ENCODE measurements at places on chromosomes 3 and 15.

- no peak for DNase-seq
Observed at GRCh38 chr3:166110102-166110501, 272.9 kb upstream of the BCHE start.

- no peak for DNase-seq
Observed at GRCh38 chr3:195186041-195186709, 84.8 kb downstream of the XXYLT1 start.

DNA sequence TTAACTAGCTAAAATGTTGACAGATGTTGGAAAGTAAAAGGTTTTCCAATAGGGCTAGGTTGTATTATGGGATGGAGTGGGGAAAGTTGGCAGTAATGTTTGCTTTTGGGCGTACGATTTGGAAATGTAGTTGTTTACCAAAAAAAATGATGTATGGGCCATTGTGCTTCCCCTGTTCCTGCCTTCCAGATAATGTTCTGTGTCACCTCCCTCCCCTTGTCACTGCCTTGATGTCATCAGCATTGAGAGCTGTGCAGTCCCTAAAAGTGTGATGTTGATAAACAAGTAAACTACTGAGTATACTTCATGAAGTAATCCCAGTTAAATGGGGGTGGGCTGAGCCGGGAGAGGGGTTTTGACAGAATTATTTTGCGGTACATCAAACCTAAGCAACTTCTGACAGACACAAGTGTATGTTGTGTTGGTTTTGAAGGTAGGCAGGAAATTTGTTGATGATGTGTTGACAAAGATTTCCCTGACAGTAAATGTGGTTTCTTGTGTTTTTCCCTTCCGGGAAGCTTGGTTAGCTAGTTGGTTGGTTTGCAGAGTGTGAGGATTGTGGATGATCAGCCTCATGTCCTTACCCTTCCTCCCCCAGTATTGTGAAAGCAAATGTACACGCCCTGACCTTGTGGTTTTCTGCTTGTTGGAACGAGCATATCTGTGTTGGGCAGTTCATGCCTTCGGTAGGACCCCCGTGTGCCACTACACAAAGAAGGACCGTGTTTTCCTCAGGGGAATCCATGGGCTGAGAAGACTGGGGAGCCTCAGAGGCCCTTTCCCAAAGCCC, 87.3 kb downstream of the PGPEP1L start:
- DNase-seq, result no peak

- DNase-seq, result no peak
Observed at GRCh38 chr3:132017137-132017536, 17.7 kb downstream of the CPNE4 start.

DNA sequence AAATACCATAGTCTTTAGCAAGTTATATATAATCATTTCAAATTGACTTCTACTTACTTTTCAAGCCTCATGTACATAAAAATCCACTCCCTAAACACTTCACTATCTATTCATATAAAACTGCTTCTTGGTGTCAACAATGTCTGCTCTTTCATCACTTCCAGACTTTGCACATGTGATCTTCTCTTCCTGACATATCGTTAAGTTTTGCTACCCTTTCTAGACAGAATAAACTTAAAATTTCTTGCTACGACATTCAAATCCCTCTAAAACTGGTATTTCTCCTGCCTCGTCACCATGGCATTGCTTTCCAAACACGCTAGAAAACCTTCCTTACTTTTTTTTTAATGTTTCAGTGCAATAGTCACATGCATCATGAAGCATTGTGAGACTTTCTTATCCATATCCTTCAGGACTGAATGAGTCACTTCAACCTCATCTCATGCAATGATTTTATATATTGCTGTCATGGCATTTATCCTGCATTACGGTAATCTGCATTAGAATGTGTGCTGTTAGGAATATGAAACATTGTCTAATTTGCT, 122.8 kb downstream of the GMNC start:
- no peak for DNase-seq

DNA sequence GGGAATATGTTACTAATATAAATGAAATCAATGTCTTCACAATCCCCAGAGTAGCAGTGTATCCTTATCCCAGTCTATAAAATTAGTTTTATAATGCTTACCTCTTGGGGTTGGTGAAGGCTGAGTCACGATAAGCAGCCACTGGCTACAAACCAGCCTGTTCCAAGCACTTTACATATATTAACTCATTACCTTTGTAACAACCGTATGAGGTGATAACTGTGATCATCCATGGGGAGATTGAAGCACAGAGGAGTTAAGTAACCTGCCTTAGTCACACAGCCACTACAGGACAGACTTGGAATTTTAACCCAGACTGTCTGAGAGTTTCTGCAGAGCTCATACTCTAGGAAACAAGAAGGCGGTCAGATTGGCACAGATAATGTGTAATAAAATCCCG, 43.3 kb upstream of the MITF start:
- DNase-seq, result no peak

- no peak for DNase-seq
Observed at GRCh38 chr3:183411216-183411922, 17.1 kb downstream of the MCF2L2 start.

DNA sequence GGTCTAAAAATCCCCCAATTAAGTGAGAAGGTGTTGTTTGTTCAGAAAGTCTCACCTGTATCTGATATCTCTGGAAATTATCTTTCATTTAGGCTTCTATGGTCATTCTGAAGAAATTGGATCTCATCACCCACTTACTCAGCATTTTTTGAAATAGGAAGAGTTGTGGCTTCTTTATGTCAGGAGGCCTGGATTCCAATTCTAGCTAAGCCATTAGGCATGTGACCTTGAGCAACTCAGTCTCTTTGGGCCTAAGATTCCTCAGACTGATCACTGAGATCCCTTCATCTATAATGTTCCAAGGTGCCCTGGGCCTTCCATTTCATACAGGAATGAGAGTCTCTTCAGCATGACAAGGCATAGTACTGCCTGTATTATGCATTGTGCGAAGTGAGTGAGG, 70.3 kb downstream of the ARHGEF26 start:
- DNase-seq, result no peak

DNA sequence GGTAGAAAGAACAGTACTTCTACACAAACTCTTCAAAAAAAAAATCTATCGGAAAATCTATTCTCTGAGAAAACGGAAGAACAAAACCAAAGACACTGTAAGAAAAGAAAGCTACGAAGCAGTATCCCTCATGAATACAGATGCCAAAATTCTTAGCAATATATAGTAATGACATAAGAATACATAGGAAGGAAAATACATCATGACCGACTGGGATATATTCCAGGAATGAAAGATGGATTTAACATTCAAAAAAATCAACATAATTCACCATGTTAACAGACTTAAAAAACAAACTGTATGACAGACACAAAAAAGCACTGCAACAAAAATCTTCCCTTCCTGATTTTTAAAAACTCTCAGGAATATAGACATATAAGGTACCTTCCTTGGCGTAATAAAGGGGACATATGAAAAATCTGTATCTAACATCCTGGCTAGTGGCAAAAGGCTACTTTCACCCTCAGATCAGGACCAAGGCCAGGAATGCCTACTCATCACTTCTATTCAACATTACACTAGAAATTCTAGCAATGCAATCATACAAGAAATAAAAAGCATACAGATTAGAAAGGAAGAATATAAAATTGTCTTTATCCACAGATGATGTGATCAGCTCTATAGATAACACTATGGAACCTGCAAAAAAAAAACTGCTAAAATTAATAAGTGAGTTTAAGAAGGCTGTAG, 77.6 kb upstream of the XXYLT1 start:
- DNase-seq, result no peak

- no peak for DNase-seq
Observed at GRCh38 chr3:149555927-149556326, 81.4 kb downstream of the TM4SF4 start.

DNA sequence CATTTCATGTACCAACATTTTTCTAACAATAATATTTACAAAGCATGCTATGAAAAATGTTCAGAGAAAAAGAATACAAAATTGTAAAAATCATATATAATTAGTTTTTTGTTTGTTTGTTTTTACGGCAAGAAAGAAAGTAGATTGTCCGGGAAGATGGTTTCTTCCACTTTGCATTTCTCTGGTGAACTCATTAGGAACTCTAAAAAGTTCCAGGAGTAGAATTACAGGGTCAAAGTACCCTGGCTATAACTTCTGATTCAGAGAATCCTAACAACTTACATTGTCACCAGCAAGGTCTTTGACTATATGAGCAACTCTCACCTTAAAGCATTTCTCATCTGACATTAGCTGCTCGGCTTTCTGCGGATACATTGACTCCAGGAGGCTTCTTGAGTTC, 196.7 kb downstream of the PDE8A start:
- DNase-seq, result no peak

GRCh38 chr15:71853543-71853942, 43.2 kb downstream of the NR2E3 start:
- DNase-seq, result no peak

DNA sequence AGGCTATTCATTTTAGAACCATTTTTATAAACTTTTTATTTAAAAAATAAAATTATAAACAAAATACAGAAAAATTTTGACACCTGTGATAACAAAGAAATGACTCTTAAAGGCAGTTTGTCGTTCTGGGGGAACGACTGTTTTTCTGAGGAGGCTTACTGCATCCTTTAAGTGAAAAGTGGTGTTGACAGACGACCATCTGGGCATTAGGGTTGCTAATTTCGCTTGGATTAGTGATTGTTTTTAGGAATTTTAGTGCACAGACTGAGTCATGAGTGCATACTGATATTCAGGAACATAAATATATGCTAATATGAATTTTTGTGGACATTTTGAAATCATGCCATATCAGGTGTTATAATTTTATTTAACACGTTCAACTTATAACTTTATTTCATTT, 28.5 kb downstream of the OSTN start:
- no peak for DNase-seq

GRCh38 chr15:48617619-48618018, 27.9 kb downstream of the FBN1 start:
- DNase-seq, result no peak

- no peak for DNase-seq
Observed at GRCh38 chr3:22982981-22983587, 220.0 kb upstream of the UBE2E2 start.

DNA sequence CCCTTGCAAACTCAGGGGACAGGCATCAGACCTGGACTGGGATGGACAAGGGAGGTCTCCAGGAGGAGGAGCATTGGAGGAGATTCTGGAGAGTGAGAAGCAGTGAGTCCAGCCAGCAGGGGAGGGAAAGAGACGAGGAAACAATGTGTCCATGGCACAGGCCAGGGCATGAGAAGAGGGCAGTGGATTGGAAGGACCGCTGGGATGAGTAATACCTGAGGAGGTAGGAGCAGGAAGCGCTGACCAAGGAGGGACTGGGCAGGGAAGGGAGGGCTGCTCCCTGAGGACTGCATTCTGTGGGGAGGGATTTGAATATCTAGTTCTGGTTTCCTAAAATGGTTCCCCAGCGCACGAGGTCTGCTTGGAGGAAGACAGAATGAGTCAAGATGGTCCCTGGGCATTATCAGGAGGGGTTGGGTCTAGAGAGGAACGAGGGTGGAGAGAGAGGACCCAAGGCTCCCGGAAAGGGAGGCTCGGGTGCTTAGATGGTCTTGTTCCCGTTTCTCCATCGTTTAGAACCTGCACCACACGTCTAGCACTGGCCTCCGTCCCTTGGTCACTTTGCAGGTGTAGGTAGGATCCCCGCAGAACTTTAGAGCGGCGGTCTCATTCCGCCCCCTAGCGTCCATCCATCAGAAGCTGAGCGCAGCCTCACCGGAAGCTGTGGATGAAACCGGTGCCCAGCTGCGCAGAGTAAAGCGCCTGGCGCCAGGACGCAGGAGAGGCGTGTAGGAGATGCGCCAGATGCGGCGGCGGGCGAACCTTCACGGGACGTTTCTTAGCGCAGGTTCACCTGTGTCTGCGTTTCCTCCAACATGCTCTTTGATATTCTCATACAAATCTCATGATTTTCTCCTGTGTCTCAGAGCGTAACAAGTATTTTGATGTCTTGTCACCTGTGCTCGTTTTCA, 190.7 kb upstream of the NDN start:
- DNase-seq, result peak; percentile 39

DNA sequence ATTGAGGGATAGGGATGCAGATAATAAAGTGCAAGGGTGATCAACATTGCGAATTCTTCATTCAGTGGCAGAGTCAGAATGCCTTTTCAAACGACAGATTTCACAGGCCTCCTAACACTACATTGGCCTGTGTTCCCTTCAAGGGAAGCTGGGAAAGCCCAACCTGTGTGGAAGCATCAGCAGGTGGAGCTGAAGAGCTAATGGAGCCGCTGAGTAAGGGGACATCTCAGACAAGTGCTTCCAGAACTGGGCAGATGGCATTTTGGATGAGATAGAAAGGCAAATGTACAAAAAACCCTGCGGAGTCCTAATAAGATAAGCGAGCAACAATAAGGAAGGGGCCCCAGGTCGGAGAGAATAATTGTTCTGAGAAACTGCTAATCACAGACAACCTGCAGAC, 8.5 kb upstream of the SLC24A5 start:
- DNase-seq, result no peak

DNA sequence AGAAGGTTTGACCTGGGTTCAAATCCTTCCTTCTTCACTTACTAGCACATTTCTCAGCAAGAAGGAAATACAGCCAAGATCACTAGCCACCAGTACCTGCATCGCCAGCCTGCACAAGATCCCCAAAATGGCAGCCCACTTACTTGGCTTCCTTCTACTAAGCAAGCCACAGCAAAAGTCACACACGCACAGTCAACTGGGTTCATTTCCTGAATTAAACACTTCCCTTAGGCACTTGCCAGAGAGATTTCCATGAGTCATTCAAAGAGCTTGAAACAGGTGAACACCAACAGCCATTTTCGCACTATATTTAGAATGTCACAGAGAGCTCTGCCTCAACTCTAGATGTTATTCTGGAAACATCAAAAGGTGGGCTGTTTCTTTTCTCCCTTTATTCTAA, 42.6 kb downstream of the MGLL start:
- DNase-seq, result no peak

DNA sequence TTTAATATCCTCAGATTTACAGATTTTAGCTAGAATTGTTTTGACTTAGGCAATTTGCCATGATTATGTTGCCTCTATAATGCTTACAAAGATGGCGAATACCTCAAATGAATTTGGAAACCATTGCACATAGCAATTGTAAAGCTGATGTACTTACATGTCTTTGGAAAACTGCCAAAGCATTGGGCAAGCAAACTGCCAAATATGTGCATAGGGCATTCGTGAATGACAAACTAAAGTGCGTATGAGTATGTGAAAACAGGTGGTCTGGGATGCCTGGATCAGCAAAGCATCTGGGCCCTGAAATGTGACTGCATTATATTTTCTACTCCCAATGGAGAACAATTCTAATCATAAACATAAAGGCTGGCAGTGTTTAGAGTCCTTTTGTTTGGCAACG, 445.3 kb upstream of the ROBO1 start:
- no peak for DNase-seq

GRCh38 chr3:118412503-118412902, 622.1 kb downstream of the IGSF11 start:
- no peak for DNase-seq

DNA sequence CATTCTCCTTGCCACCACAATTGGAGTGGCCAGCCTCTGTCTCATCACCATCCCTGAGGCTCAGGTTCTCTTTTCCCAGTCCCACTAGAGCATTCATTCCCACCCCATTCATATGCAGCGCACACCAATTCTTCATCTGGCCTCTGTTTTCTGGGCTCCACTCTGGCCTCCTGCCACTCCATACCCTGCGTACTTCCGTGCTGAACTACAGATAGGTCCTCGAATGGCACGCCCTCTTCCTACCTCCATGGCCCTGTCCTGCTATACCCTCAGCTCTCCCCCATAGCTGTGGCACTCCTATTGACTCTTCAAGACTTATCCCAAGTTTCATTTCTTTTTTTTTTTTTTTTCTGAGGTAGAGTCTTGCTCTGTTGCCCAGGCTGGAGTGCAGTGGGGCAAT, 25.9 kb downstream of the PAQR5 start:
- no peak for DNase-seq

GRCh38 chr15:92831655-92832328, 68.3 kb upstream of the CHD2 start:
- peak; percentile 78 for DNase-seq

Measured in stimulated activated CD4-positive, alpha-beta T cell treated with anti-CD3 and anti-CD28 coated beads, Interleukin-2, amount 100 ng/mL, for 48 hours (primary cell).